ENCODE measurements at places on chromosomes 2 and 18.

GRCh38 chr2:138182937-138183312, 218.7 kb downstream of the HNMT start:
- no peak for DNase-seq

DNA sequence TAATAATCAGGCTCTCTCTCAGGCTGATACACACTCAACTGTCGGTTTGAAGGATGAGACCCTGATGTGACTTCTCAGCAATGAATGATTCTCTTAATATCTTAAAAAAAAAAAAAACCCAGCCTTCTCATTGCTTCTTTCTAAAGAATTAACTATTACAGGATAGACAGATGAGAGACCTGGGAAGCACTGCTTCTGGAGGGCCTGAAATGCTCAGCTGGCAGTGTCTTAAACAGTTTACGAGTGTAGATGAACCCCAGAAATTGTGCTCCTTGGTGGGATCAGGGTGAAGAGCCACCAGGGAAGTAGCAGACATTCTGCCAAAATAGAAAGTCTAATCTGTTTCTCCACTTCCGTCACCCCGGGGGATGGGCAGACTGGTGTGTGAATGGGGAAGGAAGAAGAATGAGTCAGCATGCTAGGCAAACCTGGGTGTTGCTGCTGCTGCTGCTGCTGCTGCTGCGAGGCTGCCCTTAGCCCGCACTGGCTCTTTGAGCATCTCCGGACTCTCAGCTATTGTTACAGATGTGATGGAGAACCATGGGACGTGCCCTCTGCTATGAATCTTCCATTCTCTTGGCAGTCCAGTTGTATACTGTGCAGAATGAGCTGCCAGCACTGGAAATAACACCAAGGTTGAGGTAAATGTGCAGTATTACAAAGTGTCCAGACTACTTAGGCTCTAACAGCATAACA, 158.4 kb downstream of the SETBP1 start:
- DNase-seq: no peak

GRCh38 chr2:42449163-42450087, 44.4 kb downstream of the KCNG3 start:
- no peak for DNase-seq

GRCh38 chr2:235685024-235685721, 191.3 kb downstream of the AGAP1 start:
- DNase-seq: no peak

DNA sequence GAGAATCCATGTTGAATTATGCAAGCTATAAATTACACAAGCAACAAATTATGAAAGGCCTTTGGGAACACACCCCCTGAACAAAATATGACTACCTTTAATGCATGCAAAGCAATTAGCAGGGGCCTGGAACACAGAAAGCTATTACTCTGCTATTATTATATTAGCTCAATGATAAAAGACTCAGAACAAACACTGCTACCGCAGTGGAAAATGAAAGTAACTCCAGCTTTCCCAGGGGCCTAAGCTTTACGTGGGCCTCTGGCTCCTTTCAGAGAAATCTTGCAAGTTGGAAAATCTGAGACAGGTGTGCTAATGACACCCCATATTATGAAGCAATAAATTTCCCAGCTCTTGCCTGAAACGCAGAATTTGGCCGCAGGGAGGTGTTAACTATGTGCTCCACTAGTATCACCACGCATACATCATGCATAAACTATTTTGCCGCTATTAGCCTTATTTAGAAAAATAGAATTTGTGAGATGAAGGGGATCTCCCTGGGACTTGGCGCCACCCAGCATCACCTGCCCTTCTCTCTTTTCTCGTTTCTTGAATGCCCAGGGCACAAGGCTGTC, 321.6 kb upstream of the LYPD1 start:
- peak; percentile 10 for DNase-seq

- DNase-seq: no peak
Measured at GRCh38 chr18:44765456-44765855, 84.8 kb downstream of the SETBP1 start.

GRCh38 chr2:31372097-31372496, 42.4 kb downstream of the XDH start:
- DNase-seq: no peak

DNA sequence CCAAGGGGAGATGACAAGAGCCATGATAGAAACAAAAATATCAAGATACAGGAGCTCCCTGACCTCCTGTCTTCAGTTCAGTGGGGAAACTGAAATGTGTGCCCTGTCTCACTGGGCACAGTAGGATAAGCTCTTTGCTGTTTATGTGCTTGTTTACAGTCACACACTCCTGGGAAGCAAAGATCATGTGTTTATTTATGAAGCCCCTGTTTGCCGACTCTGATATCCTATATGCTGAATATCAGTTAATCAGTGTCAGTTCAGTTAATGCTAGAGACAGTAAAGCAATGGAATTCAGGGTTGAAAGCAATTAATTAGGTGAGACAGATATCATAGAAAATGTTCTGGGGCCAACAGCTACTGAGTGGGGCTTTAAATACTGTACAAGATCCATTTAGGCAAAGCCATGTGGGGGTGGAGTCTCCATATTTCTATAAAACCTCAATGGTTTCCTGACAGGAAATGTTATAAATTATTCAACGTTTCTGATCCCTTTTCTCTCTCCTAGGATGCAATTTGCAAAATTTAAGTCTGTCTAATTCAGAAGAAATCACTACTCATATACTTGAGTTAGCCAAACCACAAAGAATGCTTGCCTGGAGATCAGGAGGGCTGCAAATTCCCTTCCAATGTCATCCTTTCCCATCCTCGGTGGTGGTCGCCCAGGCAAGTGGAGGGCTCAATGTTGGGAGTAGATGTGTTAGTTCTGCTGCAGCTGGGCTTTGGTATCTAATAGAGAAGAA, 551.3 kb downstream of the CMPK2 start:
- no peak for DNase-seq

DNA sequence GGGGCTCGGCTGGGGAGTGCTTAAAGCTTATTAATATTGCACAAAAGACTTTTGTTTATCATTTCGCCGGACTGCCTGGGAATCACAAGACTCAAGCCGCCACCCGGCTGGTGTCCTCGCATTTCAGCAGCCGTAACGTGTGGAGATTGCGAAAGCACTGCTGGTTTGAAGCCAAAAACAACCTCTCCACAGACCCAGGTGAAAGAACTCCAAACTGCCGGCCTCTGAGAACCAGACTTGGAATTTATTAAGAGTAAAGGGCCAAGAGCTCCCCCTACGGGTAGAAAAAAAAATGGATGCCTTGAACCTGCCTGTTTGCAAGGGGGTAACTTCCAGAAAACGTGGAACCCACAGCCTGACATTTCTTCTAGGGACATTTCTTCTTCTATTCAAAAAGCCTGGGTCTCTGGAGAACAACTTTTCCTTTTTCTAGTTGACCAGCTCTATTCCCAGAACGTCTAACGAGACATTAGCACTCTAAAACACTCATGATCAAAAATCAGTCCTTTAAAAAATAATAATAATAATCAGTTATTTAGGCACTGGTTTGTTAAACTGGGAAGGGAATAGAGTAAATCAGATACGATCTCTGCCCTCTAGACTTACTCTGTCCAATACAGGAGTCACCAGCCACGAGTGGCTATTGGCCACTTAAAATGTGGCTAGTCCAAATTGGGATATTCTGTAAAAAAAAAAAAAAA, 216.3 kb downstream of the C1D start:
- DNase-seq: peak; percentile 85

DNA sequence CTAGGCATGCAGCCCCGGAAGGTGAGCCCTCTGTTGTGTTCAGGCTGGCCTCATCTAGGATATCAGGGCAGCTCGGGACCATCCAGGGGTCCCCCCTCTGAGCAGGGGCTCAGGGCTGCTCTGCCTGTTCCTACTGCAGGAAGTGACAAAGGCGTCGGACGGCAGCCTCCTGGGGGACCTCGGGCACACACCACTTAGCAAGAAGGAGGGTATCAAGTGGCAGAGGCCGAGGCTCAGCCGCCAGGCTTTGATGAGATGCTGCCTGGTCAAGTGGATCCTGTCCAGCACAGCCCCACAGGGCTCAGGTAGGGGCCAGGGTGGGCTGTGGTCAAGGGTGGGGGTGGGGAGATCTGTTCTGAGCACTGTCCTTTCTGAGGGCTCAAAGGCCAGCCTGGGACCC, 13.1 kb downstream of the KCNIP3 start:
- DNase-seq: no peak

DNA sequence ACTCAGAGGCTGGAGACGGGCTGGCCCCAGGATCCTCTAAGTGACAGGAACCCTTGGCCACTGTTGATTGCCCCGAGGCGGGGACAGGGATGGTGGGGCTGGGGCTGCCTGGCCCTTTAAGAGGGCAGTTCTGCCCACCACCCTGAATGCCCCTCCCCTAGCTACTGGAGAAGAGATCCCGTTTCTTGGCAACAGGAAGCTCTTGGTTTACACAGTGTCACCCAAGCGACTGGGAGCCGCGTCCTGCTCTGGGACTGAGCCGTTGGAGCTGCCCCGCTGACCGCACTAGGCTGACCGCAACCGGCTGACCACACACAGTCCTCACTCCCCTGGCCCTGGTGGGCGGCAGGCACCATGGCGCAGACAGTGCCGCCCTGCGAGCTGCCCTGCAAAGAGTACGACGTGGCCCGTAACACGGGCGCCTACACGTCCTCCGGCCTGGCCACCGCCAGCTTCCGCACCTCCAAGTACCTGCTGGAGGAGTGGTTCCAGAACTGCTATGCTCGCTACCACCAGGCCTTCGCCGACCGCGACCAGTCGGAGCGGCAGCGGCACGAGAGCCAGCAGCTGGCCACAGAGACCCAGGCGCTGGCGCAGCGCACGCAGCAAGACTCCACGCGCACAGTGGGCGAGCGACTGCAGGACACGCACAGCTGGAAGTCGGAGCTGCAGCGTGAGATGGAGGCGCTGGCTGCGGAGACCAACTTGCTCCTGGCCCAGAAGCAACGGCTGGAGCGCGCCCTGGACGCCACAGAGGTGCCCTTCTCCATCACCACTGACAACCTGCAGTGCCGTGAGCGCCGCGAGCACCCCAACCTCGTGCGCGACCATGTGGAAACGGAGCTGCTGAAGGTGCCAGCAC, at the start of gene TEKT4:
Gene TEKT4, plus strand, starts transcription at position 205 of the 862 bp plus-strand sequence. Its CDS starts 150 bp downstream, at position 355.
- DNase-seq: no peak

DNA sequence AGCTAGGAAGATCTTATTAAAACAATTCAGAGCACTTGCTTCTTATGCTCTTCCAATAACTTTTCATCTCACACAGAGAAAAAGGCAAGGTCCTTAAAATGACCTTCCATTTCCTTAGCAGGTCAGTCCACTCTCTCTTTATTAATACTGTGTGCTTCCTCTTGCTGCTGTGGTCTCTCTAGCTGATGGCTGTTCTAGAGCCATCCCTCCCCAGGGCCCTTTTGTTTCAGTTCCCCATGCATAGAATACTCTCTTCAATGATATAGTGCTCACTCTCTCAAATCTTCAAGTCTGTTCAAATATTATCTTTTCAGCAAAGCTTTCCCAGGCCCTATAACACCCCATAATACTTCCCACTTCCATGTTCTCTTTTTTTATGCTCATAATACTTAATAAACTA, 469.3 kb downstream of the METTL4 start:
- no peak for DNase-seq

GRCh38 chr2:75292826-75293225, 93.5 kb upstream of the TACR1 start:
- DNase-seq: no peak

DNA sequence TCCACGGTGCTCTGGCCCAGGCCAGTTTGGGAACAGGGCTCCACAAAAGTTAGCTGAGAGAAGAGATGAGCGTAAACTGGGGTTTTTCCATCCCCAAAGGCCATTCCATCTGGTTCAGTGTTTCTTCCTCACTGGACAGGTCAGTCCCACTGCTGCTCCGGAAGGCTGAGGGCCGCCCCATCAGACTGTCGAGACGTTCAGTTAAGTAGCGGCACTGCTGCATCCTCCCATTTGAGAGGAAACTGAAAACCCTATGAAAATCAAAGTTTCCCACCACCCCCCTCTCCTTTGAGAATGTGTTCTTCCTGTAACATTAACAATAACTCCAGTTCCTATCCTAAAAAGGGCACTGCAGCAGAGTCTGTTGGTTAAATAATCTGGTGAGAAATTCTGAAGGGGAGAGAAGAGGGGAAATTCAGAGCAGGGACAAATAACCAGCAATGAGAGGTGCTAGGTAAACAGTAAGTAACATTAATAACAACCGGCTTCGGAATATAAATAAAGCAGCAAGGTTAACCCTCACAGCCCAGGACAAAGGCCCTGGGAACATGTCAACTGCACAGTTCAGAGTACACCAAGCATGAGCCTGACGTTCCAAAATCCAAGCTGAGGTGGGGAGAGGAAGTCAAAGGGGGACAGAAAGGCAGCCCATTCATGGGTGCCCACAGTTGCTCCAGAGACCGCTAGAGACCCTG, 55.4 kb downstream of the UXS1 start:
- DNase-seq: no peak

DNA sequence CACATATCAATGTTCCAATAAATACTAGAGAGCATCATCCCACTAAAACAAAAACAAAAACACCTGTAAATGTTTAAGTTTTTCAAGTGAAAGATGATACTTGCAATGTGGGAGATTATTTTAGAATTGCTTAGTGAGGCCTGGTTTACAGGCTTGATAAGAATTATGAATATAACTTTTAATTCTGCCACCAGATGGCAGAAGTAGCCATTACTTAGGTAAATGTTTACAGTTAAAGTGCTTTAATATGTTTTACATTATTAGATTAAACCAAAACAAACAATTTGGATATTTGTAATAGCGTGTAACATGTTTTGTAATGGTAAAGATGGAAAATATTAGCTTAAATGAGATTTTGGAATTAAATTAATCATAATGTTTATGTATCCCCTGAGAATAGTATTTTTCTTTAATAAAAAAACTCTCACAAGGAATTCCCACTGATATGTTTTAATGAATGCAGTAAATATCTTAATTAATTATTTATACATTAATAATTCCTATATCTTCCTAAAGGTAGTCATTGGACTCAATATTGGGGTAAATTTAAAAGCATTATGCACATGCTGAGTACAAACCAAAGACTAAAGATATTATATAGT, 522.0 kb downstream of the SPAG16 start:
- DNase-seq: no peak

GRCh38 chr2:10410823-10411437, 37.2 kb downstream of the ODC1 start:
- DNase-seq: no peak

DNA sequence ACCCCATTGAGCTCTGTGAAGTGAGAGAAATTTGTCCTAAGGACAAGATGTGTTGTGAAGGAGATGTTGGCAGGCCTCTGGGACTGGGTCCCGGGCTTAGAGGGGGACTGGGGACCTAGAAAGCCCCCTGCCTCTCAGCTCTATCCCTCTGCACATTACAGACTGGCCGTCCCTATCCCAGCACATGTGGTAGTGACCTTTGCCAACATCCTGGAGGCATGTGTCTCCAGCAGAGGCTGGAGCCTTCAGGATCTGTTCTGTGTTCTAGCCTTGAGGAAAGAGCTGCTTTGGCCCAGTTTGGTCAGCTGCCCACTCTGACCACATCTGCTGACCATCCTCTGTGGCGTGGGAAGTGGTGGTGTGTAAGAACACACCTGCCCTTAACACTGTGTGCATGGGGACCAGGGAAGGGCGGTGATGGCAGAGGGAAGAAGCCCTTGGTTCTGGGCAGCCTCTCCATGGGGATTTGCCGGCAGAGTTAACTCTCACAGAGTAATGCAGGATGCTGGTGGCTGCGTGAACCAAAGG, 33.4 kb downstream of the NCK2 start:
- DNase-seq: no peak

Data from NCI-H1436 treated with DMSO at 0.1 percent for 48 hours (cell line).